ENCODE measurements at places on chromosomes 1 and 21. TPM values are rescaled to one million over a fixed set of nuclear protein-coding genes. Genes with fewer than 3 reads are reported as not detected.

DNA sequence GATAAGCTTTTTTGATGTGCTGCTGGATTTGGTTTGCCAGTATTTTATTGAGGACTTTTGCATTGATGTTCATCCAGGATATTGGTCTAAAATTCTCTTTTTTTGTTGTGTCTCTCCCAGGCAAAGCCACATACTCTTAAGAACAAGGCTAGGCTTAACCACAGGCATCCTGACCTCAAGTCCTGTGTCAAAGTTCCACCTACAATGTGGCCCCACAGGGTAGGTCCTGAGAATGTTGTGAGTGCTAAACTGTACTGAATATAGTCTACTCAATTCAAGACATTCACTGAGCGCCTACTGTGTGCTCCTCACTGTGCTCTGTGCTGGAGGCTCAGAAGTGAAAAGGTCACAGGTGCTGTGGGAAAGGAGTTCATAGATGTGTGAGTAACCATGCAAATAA is 20.6 kb downstream of the DDAH1 start:
- peak; percentile 68 for DNase-seq

Gene PTAFR
- not detected for total RNA-seq

Gene LAMB3
- 5.3 TPM for total RNA-seq

GRCh38 chr1:244154508-244154871 is 103.4 kb downstream of the ZBTB18 start:
- peak; percentile 35 for DNase-seq

DNA sequence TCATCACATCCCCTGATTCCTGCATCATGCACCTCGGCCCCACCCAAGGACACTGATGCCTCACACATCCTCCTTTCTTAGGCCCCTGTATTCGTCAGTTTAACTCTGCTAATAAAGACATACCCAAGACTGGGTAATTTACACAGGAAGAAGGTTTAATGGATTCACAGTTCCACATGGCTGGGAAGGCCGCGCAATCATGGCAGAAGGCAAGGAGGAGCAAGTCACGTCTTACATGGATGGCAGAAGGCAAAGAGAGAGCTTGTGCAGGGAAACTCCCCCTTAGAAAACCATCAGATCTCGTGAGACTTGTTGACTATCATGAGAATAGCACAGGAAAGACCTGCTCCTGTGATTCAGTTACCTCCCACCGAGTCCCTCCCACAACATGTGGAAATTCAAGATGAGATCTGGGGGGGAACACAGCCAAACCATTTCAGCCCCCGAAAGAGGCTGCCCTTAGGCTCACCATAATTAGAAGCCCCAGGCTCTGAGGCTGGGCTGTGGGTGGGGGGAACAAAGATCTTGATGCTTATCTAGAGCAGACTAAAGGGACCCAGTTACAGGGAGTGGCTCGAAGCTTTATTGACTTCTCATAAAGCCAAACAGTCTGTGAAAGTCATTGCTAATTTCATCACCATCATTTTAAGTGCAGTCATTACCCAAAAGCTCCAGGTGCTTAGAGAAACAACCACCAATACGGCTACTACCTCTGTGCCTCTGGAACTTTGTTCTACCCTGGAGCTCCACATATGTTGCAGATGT is 181.5 kb downstream of the MATN1 start:
- DNase-seq = no peak
